ENCODE measurements at places on chromosomes 7 and 10.

DNA sequence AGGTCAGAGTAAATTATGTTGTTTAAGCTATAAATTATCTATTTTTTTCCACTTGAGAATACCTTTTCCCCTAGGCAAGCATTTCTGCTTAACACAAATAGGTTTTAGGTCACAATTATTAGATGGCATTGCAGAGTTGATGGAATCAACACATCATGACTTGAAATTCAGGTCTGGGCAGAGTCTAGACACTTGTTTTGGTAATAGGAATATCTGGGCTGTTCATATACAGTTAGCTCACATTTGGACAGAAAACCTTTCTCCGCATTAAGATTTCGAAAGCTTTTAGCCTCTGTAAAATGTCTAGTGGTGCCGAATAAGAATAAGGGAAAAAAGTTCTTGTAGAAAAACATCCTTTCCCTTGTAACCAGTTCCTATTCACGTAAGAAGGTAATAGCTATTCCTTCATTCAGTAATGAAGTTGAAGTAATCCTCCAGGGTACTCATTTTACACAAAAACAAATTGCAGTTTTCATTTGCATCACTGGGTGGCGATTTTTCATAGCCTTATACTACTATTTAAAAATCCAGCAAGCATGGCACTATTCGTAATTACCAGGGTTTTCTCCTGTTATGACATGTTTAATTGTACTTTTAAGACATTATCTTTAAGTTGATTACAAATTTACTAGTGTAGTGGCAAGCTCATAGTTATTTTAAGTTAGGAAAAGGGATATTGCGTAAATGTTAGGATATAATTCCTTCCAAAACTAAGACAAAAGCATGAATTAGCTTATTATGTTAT lies 37.0 kb downstream of the RPA3 start:
- peak; percentile 66 for DNase-seq

DNA sequence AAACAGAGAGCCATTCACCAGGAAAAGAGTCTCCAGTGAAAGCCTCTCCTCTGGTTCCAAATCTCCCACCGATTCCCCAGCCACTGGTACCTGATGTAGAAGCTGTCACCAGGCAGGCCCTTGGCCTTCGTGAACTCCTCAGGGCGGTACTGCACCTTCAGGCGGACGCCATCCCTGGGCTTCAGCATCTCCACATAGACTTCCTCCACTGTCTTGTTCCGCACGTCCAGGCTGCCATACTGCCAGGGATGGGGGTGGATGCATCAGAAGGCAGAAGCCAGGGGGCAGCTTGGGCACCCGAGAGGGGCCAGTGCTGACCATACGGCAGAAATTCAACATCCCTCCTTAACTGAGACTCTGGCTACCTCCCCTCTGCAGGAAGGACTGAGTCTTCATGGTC lies 118.8 kb downstream of the DLG5 start:
- no peak for DNase-seq

DNA sequence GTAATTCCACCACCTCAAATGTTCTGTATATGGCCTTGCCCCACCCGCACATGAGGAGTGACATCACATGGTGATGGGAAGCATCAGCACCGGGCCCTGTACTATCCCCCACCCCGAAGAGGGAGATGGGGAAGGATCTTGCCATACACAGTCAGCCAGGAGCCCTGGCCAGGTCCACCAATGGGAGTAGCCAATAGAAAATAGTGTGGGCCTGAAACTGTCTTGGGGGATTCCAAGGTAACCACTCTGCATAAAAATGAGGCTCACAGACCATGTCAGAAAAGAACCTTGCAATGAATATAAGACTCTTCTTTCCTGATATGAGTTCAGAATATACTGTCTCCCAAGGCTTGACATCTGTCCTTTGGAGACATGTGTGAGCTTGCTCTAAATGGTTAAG lies 51.1 kb downstream of the ADRB1 start:
- no peak for DNase-seq

DNA sequence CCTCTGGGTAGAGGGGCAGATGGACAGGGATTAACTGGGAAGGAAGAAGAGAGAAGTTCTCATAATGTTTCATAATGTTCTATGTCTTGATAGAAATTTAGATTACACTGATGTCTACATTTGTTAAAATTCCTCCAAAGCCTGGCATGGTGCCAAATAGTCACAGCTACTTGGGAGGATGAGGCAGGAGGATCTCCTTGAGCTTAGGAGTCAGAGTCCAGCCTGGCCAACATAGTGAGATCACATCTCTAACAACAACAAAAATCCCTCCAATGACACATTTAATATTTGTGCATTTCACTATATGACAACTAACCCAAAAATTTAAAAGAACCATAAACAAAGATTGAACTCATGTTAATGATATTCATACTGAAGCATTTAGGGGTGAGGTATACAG lies 33.0 kb upstream of the PPP1R3C start:
- no peak for DNase-seq

DNA sequence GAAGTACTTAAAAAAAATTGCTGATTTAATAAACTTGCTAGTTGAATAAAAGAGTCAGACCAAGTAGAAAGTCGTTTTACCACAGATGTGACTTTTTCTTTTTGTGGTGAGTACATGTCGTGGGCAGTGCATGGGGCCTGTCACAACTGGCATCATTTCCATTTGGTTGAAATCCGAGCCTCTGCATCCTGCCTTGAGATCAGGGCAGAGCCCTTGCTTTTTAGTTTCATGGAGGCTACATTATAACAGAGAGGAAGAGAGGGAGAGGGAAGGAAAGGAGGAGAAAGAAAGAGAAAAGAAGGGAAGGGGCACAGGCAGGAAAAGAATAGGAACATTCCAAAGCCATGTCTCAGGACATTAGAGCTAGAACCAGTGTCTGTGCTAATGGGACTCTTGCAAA lies 20.4 kb upstream of the INSYN2A start:
- peak; percentile 59 for DNase-seq

- no peak for DNase-seq
Measured at GRCh38 chr7:157769526-157770215, 432.9 kb downstream of the DNAJB6 start.

DNA sequence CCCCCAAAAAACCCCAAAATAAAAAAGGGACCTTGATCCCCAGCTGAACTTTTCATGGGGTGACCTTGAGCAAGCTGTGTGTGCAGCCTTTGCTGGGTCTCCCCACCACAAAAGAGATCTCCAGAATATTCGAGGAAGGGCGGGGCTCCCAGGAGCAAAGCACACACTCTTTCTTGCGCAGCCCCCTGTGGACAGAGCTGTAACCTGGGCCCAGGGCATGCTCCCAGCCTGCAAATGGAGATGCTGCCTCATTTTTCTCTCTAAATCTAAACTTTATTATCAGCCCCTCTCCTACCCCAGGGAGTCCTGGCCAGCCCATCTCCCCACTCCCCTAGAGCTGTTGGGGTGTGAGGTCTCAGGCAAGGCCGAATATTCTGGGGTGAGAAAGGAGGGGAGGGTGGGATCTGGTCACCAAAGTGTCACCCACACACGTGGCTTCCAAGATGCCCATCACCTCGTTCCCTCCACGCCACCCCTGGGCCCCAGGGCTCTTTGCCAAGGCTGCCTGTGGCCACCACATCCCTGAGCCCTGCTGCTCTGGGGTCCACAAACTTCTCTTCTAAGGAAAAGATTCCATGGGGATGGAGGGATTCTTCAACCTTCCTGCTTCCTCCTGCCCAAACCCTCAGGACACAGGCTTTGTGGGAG lies 1.7 kb upstream of the CALML3 start:
- no peak for DNase-seq

GRCh38 chr10:58350619-58351323 lies 16.0 kb downstream of the UBE2D1 start:
- no peak for DNase-seq

DNA sequence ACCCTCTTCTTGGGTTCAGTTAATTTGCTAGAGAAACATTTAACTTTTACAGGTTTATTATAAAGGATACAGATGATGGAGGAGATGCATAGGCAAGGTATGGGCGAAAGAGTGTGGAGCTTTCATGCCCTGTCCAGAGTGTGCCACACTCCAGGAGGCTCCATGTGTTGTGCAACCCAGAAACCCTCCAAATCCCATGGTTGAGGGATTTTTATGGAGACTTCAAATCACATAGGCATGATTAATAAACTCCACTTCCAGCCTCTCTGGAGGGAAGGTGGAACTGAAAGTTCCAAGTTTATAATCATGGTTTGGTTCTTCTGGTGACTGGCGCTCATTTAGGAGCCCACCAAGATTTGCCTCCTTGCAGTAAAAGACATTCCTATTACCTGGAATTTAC lies 159.9 kb downstream of the PHTF2 start:
- DNase-seq: no peak

GRCh38 chr7:94294471-94295131 lies 100.1 kb upstream of the COL1A2 start:
- no peak for DNase-seq

DNA sequence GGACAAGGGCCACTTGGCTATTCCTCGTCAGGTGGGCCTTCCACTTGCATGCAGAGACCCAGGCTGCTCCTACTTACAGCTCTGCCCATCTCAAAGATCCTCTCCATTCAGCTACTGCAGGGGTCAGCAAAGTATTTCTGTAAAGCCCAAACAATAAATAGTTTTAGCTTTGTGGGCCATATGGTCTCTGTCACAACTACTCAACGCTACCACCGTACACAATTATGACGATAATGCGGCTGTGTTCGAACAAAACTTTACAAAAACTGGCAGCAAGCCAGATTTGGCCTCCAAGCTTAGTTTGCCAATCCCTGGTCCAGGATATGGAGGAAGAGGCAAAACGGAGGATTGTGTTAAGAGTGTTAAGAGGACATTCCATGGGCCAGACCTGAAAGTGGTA lies 12.8 kb downstream of the RAB11FIP2 start:
- no peak for DNase-seq

DNA sequence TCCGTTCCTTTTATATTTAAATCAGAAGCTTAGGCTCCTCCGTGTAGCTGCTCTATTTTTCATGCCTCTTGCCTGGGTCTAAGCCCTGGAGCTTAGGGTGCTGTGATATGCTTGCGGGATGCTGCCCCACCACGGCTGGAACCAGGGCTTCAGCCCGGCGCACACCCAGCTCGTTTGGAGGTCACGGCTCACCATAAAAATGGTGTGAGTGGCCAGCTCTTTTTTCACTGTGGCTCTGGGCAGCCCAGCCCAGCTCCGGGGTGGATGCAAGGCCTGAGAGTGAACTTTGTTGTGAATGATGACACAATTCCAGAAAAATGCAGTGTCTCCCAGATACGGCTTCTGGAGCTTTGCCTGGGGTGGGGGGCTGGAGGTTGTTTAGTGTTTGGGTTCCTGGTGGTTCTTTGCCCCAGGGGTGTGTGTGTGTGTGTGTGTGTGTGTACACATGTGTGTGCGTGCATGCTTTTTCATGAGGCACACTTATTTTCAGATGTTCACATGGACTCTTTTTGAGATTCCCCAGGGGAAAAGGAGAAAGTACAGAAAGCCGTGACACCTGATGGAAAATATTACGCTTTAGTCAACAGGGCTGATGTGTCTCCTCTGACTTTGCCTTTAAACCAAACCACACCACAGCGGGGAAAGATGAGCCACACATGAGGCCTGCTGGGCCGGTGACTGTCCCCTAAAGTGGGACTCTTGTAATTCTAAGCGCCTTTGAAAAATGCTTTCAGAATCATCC lies 46.2 kb downstream of the GRK5 start:
- peak; percentile 69 for DNase-seq

DNA sequence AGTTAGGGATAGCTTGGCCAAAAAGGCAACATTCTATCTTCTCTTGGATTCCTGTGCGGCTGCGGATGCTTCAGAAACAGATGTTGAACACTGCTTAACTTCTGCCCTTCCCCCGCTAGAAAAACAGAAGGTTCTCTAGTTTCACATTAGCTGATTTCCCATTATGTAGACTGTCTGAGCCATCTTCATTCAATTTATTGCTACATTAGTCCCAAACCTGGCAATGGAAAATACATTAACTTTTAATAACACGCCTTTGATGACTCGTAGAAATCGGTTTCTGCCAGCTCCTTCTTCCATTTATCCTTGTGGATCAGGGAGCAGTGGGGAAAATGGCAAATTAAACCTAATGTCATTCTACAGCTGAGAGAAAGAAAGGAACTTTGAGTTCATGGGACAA lies 119.9 kb downstream of the SLC16A9 start:
- DNase-seq: no peak

DNA sequence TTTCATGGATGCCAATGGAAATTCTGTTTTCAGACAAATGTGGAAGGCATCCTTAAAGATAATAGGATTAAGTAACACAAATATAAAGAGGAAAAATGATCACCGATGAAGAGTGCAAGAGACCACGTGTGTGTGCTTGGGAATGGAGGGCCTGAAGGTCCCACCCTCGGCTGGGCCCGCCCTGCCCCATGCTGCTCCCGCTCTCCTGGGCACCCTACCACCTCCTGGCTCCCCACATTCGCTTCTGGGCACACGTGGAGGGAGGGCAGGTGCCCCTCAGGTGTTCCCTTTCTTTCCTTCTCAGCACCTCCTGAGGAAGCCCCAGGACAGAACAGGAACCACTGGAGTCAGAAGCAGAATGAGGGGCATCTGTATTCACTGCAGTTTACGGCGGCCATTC lies 367.6 kb downstream of the DNAJB6 start:
- no peak for DNase-seq
